ENCODE measurements at places on chromosomes 4 and X.

GRCh38 chr4:83217721-83218522 is 66.7 kb downstream of the COQ2 start:
- DNase-seq = peak; percentile 17

GRCh38 chr4:86451560-86452330 is 91.9 kb upstream of the MAPK10 start:
- no peak for DNase-seq

DNA sequence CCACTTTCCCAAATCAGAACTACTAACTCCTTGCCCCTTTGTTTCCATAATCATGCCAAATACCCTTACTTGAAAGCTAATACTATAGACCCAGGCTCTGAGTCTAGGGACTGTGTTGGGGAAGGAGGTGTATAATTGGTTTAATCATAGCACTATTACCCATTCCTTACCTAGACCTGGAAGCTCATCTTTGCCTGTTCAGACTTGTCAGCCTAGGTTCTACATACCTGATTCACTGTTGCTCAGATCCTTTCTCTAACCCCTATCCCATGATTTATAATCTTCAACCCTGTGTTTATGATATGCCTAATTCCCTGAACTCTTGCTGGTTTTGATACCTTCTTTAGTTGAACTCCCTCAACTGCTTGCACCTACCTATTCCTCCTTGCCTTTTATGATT is 123.1 kb upstream of the GRIA3 start:
- no peak for DNase-seq

- DNase-seq = no peak
Measured at GRCh38 chrX:13483773-13484172, 85.6 kb upstream of the EGFL6 start.

GRCh38 chr4:57119054-57119651 is 9.0 kb upstream of the IGFBP7 start:
- DNase-seq = no peak

All from stimulated activated CD4-positive, alpha-beta T cell treated with anti-CD3 and anti-CD28 coated beads, Interleukin-1b, Interleukin-23, amount 100 ng/mL, for 1 hour (primary cell).